Caki2 (cell line): ENCODE measurements at places on chromosomes 7 and 10.
A peak's percentile ranks its signal among the peaks of the same experiment; 100 is the strongest.

GRCh38 chr7:109529712-109530111 is 960.0 kb downstream of the DNAJB9 start:
- DNase-seq: no peak

- peak; percentile 70 for DNase-seq
These were observed at the start of gene THSD7A for GRCh38 chr7:11831736-11832495. THSD7A (minus strand) TSS chr7:11832198; CDS start chr7:11831946, 252 bp downstream.

- DNase-seq: no peak
These were observed 1.5 kb upstream of the GRIFIN start for GRCh38 chr7:2477447-2478398.

GRCh38 chr10:86261470-86261869 is 105.1 kb downstream of the GRID1 start:
- DNase-seq: no peak

GRCh38 chr10:79347894-79348639 is 798 bp downstream of the PPIF start:
- DNase-seq: peak; percentile 55

- no peak for DNase-seq
These were observed 5.8 kb downstream of the KIAA1217 start for GRCh38 chr10:24214762-24215161.

GRCh38 chr10:12668634-12669033 is 319.3 kb downstream of the CAMK1D start:
- DNase-seq: no peak

DNA sequence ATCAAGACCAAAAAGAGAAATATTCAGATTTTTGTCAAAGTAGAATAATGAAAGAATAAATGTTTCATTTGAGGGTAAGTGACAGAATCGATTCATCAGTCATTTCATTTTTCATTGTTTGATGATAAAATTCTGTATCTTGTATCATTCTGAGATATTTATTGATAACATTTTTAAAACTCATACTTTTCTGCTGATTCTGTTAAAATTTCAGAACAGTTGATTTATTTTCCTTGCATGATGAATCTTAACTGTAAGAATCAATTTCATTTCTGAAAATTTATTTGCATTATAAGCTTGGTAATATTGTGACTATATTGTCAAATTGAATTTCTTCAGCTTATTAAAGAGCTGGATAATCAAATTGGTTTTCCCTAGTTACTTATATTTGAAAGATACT is 13.9 kb downstream of the PHYHIPL start:
- DNase-seq: no peak

GRCh38 chr10:28008054-28008453 is 9.2 kb upstream of the ODAD2 start:
- no peak for DNase-seq

DNA sequence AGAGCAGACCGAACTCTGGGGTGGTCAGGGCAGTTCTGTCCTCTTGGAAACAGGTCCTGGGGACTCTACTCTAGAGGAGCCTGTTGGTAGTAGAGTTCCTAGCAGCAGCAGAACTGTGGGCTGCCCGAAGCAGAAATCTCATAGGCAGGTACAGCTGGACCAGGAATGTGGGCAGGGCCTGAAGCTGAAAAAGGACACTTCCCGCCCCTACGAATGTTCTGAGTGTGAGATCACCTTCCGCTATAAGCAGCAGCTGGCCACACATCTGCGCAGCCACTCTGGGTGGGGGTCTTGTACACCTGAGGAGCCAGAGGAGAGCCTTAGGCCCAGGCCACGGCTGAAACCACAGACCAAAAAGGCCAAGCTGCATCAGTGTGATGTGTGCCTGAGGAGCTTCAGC is 8.3 kb upstream of the ZNF783 start:
- no peak for DNase-seq

DNA sequence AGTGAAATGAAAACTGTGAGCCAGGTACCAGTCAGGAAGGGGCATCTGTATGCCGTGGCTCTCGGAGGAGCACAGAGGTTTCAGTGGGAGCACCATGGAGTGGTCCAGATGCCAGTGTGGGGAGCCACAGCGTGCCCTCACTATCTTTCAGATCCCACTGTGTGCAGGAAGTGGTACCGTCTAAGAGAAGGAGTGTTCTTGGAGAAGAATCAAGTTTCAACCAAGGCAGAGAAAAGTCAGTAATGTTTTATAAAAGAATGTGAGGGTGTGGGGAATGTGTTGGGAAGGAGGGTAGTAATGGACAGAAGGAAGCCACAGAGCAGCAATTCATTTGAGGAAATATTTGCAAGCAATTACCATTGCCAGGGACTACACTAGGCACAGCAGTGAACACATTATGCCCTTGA is 35.6 kb downstream of the PRKAR2B start:
- DNase-seq: no peak

- peak; percentile 75 for DNase-seq
These were observed 176.5 kb downstream of the TCF7L2 start for GRCh38 chr10:113126229-113127201.

- peak; percentile 45 for DNase-seq
These were observed 734 bp downstream of the CHST3 start for GRCh38 chr10:71964743-71965515.

GRCh38 chr10:1228467-1228975 is 172.3 kb downstream of the WDR37 start:
- no peak for DNase-seq

GRCh38 chr10:1432161-1432560 is 305.2 kb downstream of the ADARB2 start:
- no peak for DNase-seq

GRCh38 chr7:141024668-141025067 is 9.9 kb upstream of the MRPS33 start:
- no peak for DNase-seq
